ENCODE measurements at places on chromosomes 7 and 10.

- DNase-seq = peak; percentile 17
These were observed 575 bp downstream of the DLG5 start for GRCh38 chr10:77925795-77926565.

DNA sequence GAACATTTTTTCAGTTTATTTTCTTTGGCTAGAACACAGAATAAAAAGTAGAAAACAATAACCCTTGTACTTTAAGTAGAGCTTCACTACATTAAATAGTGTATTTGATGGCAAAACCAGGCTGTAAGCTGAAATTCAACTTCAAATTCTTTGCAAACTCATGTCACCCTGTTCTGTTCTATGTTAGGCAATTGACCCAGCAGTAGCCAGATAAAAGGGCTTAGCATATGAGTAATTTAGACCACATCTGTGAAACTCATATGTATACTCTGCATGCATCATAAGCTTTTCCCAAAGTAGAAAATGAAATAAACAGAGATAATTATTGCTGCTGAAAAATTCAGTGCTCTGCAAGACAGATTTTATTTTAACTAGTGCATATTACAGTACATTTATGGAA, 150.2 kb downstream of the GNAI1 start:
- peak; percentile 65 for DNase-seq

DNA sequence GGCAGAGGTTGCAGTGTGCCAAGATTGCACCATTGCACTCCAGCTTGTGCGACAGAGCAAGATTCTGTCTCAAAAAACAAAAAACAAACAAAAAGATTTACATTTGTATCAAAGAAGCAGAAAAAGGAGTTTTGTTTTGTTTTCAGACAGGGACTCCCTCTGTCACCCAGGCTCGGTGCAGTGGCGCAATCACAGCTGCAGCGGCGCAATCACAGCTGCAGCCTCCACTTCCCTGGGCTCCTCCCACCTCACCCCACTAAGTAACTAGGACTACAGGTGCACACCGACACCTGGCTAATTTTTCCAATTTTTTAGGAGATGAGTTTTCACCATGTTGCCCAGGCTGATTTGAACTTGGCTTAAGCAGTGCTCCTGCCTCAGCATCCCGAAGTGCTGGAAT, 1.8 kb downstream of the ARMC10 start:
- DNase-seq = peak; percentile 12

DNA sequence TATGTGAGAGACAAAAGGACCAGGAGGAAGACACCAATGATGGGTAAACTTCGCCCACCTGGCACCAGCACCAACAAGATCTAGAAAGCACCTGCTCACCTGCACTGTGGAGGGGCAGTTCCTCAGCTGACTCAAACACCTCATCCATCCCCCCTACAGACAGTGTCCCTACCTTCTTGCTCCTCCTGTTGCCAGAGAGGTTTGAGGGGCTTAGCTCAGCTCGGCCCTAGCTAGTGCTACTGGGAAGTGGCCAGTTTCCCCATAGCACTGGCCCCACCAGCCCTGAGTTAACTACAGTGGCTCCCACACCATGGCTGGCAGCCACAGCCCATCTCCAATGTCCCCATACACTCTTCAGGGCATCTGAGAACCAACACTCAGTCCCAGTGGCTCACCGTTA, 70.8 kb downstream of the GRID1 start:
- DNase-seq = no peak
